ENCODE measurements at places on chromosomes 7 and 10.

DNA sequence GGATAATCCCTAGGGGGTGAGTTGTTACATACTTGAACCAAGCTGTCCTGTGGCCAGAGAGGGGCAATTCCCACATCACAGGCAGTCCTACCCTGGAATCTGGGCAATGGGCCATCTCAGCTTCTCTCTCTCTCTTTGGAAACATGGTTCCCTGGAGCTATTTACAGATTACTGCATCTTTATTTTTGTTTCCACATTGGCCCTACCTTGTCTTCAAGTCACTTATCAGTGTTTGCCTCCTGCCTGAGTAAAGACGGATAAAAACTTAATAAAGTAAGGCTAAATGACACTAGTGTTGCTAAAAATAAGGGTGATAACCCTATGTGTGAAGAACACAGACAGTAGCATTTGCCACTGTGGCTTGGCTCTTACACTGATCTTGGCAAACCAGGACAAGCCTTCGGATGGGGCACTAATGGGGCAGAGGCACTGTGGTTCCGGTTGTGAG lies 228.2 kb downstream of the GFRA1 start:
- no peak for DNase-seq

GRCh38 chr7:159195946-159196345 lies 51.3 kb upstream of the VIPR2 start:
- DNase-seq, result peak; percentile 47

DNA sequence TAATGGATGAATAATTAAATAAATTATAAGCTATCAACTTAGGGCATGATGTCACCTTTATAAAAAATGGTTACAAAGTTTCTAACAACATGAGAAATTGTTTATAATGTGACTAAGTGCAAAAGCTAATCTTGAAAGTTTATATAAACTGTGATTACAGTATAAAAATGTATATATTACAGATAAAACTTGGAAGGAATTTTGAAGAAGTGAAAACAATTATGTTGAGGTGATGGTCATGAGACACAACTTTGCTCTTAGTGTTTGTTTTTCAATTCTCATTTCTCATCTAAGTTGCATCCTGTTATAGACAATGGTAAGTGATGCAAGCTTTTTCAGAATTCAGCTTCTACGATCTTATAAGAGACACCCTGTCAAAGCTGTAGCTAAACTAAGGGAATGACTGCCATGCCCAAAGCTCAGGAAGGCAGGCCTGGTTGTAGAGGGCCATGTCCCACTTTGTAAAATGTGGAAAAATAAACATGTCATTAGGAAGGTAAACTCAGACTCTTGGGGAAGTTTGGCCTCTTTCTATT lies 23.9 kb downstream of the MACC1 start:
- no peak for DNase-seq

DNA sequence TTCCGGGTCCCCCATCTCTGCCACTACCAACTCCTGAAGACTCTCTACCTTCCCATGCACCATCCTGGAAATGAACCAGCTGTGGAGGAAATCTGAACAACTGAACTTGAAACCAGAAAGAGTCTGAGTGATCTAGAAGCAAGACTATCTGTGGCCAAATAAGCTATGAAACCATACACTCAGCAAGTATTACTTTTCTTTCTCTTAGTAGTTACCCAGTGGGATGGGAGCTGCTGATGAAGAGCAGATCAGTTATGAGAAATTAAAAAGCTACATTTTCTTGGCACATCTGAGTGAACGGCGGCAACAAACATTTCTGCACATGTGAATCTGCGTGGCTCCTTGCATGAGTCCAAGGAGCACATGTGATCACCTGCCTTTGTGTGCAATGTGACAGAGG lies 31.6 kb upstream of the AGK start:
- DNase-seq, result no peak
